ENCODE measurements at places on chromosomes 7 and 10.
A peak's percentile ranks its signal among the peaks of the same experiment; 100 is the strongest.

GRCh38 chr10:49058463-49059255 lies 56.7 kb downstream of the VSTM4 start:
- DNase-seq = no peak

- DNase-seq = no peak
Measured at GRCh38 chr7:79340212-79340611, 113.3 kb downstream of the MAGI2 start.

DNA sequence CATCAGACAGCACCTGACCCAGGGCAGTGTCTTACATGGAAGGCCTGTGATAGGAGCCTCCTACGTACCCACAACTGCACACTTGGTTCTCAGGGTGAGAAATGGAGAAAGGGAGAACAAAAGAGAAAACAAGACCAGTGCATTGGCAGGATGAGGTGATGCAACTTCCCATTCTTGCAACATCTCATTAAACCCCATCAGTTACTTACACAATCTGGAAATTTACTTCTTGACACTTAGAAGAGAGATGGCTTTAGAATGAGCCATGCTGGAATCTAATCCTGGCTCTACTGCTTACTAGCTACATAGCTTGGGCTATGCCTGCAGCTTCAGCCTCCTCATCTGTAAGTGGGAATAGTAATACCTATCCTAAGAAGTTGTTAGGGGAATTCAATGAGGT lies 391.7 kb downstream of the KCNMA1 start:
- no peak for DNase-seq

GRCh38 chr7:3916146-3916545 lies 615.1 kb downstream of the SDK1 start:
- DNase-seq = no peak

GRCh38 chr7:100190048-100190711 lies 12.5 kb downstream of the STAG3 start:
- DNase-seq = no peak

DNA sequence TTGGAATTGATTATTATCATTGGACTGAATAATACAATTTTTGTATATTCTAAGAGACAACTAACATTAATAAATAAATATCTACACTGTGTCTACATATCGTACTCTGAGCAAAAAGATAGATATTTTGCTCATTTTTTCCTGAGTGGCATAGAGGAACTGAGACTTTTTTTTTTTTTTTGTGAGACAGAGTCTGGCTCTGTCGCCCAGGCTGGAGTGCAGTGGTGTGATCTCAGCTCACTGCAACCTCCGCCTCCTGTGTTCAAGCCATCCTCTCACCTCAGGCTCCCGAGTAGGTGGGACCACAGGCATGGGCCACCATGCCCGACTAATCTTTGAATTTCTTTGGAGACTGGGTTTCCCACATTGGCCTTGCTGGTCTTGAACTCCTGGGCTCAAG lies 14.0 kb downstream of the KMT2E start:
- DNase-seq = no peak

DNA sequence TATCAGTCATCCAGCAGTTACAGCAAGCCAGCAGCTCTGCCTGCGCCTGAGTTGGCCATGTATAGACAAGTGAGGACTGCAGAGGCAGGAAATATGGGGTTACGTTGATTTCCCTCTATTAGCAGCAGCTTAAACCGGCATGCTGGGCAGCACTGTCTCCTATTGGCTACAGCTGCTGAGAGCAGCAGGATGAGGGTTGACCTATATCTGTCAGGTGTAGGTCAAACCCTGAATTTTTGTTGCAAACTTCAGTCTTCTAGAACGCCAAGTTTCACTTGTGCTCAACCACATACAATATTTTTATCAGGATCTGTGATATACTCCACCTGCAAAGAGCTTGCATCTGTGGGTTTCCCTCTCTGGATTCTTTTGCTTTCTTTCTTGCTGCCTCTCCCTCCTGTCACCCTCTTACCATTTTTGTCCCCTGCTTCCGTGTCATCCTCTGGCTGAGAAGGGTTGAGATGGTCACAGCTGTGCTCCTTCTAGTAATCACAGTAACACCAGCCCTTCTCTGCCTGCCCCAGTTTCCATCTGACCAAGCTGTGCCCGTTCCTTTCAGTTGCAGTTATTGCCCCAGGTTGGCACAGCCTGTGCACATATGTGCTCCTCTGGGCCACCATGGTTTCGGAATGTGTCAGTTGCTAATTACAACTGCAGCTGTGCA lies 23.8 kb upstream of the GLCCI1 start:
- peak; percentile 3 for DNase-seq

DNA sequence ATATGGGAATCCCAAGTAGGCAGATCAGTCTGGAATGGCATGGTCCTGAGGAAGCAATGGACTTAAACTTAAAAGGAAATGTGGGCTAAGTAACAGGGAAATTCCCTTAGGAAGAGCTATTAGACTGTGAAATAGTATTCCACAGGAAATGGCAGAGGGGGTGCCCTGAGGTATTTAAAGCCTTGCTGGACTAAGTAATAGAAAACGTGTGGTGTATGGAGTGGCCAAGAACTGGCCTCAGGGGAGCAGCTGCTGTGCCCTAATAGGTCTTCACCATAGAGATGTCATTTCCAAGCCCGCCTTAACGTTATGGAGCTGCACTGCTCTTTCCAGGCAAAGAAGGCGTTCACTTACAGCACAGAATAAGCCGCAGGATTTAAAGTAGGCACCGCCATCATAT lies 365.2 kb upstream of the ZMIZ1 start:
- no peak for DNase-seq

DNA sequence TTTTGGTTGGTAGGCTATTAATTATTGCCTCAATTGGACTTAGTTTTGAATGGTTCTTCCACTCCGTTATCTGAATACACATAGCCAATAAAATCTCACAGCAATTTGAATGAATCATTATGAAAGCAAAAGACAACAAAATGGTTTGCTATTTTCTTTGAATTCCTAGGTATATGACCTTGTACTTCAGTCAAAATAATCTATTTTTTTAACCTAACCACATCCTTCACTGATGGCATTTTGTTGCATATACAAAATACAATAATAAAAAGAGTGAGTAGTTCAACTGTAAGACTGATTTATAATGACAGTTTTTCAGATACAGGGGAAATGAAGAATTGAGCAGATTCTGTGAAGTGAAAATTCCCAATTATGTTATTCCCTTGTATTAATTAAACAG lies 433.1 kb downstream of the HTR7 start:
- DNase-seq = no peak

DNA sequence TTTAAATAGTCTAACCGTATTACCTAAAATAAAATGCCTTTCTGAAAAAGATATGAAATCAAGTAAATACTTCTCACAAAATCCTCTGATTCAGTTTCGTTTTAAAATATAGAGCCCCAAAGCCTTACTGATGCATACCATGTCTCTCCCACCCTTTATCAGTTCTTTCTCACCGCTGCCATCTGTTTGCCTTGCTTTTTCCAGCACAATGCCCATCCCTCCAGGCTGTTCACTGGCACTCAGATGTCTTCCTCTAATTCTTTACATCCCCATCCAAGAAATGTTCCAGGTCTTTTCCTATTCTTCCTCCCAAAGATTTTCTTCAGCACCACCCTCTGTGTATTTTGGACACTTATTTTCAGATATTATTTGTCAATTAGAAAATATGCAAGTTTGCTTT lies 116.5 kb upstream of the LRRN3 start:
- no peak for DNase-seq

DNA sequence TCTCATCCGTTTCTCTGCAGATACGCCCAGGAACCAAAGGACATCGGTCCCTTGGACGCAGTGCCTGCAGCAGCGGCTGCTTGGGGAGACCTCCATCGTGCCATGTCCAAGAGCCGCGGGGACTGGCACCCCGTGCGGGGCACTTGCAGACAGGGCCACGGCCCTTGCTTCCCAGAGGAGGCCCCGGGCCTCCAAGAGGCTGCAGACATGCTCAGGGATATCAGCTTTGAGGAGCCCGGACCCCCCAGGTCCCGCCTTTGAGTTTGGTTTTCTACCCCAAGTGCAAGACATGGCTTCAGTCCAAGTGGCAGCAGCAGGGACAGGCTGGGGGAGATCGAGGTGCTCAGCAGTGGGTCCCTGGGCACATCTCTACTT lies 279.6 kb downstream of the ELFN1 start:
- DNase-seq = no peak

DNA sequence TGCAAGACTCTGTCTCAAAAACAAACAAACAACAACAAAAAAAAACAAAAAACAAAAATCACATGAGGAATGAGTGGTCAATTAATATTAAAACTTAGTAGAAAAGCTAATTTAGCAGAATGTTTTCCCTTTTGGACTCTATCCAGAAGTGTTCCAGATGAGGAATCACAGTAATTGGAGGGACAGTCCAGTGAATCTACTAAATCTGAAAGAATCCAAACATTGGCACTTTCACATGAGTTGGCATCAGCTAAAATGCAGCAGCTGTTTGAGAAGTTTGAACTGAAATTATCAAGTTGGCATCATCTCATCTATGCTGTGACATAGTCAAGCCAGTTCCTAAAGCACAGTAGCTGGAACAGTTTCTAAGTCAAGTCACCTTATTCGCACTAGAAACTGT lies 367.8 kb downstream of the PPP1R3A start:
- no peak for DNase-seq

DNA sequence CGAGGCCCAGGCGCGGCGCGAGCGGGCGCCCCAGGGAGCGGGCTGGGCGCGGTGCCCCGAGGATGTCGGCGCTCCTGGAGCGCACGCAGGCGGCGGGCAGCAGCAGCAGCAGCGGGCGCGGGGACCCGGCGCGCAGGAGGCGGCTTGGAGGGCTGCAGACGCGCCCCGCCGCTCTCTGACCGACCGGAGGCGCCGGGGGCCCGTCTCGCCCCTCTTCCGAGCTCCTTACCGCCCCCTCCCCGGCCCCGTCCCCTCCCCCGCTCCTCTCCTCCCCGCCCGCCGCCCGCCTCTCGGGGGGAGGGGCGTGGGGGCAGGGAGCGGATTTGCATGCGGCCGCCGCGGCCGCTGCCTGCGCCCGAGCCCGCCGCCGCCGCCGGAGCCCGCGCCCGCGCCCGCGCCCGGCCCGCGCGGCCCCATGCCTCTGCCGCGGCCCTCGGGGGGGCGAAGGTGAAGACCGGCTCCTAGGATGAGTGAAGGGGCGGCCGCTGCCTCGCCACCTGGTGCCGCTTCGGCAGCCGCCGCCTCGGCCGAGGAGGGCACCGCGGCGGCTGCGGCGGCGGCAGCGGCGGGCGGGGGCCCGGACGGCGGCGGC lies at the start of gene NRG3:
NRG3 (plus strand) TSS at position 320 of the 592 bp plus-strand sequence.
- no peak for DNase-seq

- DNase-seq = no peak
Measured at GRCh38 chr7:11206177-11206899, 232.7 kb downstream of the PHF14 start.

DNA sequence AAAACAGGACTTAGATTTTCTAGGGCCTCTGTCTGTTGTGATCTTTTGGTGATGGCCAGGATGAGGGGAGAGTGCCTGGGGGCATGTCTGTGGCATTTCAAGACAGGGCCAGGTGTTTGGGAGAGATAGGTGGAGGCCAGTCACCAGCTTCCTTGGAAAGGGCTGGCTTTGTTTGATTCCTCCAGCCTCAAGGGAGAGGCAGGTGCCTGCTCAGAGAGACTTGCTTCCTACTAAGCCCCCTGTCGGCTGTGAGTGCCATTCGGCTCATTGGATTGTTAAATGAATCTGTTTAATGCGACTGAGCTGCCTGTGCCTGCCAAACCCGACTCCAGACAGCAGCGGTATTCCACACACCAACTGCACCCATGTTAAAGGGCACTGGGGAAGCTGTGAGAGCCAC lies 304.1 kb upstream of the COBL start:
- DNase-seq = no peak

GRCh38 chr7:140214075-140214684 lies 37.4 kb upstream of the KDM7A start:
- DNase-seq = no peak

GRCh38 chr7:35253460-35253709 lies 515 bp downstream of the TBX20 start:
- no peak for DNase-seq

DNA sequence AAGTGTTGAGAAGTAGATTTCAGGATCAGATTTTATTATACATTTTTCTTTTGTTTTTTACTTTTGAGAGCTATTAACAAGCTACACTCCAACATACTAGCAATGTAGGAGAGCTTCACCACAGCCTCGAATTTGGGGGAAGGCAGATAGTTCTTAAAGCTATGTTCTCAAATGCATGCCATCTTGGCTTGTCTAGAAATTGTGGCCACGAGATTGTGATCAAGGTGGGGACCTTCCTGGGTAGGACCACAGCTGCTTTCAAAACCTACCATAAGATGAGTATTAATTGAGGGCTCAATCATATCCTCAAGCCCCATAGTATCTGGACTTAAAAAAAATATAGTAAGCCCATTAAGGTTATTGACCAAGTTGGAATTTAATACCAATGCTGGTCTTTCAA lies 27.9 kb upstream of the JAZF1 start:
- no peak for DNase-seq

GRCh38 chr7:108062250-108063014 lies 59.5 kb upstream of the LAMB1 start:
- no peak for DNase-seq

GRCh38 chr10:90859321-90859751 lies 1.5 kb upstream of the HTR7 start:
- no peak for DNase-seq

DNA sequence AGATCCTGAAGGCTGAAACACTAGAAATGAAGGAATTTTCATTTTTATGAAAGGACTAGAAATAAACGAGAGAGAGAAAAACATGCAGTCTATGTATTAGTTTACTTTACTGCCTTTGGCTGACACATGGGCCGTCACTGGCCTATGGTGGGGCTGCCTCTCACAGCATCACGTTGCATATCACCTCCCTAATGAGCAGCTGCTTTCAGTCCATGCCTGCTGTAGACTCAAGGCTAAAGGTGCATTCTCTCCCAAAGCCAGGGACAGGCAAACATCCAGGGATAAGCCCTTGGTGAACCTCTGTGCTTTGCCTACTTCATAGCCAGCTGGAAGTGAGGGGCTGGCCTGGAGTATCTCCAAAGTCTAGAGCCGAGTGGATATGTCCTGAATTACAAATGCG lies 359.4 kb downstream of the GPAM start:
- DNase-seq = no peak

DNA sequence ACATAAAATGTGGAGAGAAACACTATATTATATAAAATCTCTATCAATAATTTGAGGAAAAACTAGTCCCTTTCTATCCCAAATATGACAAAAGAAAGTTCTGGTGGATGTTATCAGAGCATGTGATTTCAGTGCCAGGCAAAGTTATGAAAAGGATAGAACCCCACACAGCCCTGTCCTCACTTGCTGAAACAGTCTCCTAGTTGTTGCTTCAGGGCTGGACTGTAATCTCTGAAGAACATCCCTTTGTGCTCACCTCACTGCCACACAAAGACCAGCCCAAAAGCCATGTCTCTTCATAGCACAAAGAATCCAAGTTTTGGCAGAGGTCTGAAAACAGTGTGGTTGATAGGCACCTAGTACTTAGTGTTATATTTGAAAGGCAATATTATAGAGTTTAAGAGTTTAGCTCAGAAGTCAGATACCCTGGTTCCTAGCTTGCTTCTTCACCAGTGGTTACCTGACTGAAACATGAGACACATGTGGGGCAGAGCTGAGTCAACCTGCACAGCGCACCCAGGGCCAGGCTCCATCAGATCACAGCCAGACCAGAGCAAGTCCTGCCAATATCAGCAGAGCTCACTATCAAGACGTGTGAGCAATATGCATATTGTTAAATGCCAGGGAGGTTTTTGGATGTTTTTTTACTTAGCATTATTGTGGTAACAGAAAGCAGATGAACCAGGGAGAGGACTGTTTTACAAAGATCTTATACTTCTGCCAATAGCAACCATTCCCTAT lies 25.0 kb downstream of the CYP3A7 start:
- DNase-seq = no peak
